Esophagus squamous epithelium (tissue), 5 donors: ENCODE measurements at places on chromosomes 13 and 19.

DNA sequence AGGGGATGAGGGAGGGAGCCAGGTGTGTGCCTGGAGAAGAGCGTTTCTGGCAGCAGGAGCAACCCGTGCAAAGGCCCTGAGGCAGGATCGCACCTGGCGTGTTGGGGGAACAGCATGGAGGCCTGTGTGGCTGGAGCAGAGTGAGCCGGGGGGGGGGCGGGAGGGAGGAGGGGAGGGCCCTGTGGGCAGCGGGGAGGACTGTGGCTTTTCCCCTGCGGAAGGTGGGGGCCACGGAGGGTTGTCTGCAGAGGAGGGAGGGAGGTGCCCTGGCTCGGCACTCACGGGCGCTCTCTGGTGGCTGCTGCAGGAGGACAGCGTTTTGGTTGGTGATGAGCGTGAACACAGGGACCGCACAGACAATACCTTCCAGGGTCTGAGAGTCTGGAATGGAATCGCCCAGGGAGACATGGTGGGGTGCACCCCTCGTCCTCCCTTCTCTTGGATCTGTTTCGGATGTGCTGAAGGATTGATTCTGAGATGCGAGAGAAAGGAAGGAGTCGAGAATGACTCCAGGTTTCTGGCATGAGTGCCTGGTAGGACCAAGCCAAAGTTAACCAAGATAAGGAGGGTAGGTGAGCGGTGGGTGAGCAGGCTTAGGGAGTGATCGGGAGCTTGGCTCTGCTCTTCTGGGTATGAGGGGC, 6.5 kb downstream of the RAB11B start:
- DNase-seq: no peak

DNA sequence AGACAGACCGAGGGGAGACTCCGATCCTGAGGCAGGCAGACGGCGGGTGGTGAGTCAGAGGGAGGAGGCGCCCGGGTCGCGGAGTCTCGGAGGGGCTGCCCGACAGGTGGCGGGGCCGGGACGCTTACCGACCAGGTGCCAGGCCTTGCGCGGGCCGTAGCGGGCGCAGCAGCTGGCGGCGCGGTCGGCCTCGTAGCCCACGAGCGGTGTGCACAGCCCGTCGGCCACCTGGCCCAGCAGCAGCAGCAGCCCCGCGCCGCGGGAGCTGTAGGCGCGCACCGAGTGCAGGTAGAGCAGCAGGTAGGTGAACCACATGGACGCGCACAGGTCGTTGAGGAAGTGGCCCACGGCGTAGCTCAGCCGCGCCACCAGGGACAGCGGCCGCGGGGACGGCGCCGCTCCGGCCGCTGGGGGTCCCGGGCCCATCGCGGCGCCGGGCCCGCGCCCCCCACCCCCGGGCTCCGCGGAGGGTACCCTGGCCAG, 367 bp downstream of the MFSD12 start:
- DNase-seq: no peak

DNA sequence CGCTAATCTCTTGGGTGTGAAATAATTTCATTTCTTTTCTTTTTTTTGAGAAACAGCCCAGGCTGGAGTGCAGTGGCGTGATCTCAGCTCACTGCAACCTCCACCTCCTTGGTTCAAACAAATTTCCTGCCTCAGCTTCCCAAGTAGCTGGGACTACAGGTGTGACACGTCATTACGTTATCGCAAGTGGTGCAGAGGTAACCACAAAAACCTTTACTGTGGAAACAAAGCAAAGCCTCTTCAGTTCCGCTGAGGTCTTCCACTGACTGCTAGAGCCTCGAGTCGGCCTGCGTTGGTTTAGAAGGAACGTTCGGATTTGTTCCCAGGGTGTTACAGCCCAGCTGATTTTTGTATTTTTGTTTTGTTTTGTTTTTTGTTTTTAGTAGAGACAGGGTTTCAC, 2.0 kb upstream of the ZNF784 start:
- DNase-seq: no peak

- DNase-seq: no peak
These were observed 1.0 kb downstream of the HCN2 start for GRCh38 chr19:590750-591098.

DNA sequence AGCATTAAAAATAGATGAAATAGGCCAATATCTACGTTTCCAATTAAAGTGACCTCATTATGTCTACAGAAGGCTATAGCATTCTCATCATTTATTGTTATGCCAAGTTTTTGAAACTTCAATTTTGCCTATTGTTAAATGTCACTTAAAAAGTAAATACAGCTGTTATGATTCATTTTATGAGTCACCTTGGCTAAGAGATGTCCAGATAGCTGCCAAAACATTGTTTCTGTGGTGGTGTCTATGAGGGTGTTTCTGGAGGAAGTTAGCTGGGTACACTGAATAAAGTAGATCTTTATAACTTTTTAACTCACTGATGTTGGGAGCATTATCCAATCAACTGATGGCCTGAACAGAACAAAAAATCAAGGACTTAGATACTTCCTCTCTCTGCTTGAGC, 1209.7 kb upstream of the PCDH9 start:
- DNase-seq: no peak

DNA sequence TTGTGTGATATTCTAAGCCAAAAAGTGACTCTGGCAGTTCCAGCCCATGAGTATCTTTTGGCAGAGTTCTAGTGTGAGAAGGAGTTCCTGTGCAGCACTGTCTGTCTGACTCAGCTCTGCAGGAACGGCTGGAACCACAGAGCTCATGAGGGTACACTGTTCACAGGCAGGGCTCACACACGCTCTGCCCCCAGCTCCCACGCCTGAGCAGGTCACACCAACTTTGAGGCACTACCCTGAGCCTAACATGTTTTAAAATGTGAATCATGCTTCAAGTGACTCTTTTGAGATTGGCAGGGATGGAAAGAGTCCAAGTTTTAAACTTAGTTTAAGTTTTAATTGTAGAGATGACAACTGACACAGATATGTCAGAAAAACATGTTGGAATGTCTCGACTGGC, 1203.3 kb downstream of the UQCRFS1 start:
- DNase-seq: no peak

- no peak for DNase-seq
These were observed 20.3 kb downstream of the ACTN4 start for GRCh38 chr19:38667661-38668171.

- no peak for DNase-seq
These were observed 41.7 kb downstream of the ZNF85 start for GRCh38 chr19:20964798-20965197.

DNA sequence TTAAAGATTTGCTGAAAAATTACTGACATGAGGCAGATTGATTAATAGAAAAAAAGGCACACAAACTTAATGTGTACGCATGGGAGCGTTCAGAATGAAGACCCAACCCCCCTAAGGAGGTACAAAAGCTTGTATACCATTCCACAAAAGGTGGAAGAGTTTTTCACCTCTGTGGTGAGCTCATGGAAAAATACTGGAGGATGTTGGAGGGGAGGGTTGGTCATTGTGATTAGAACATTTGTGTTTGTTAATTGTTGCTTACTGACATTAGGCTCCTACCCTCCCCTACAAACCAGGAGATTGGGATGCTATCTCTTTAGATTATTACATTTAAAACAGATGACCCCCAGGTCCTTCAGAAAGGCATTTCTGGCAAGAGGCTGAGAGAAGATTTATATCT, 1973.3 kb downstream of the OLFM4 start:
- DNase-seq: no peak

- DNase-seq: no peak
These were observed 21.3 kb downstream of the NKPD1 start for GRCh38 chr19:45139286-45140143.

- DNase-seq: no peak
These were observed 21.2 kb downstream of the DNMT1 start for GRCh38 chr19:10173527-10173926.

GRCh38 chr13:44730099-44730498, 154.0 kb upstream of the TSC22D1 start:
- no peak for DNase-seq

DNA sequence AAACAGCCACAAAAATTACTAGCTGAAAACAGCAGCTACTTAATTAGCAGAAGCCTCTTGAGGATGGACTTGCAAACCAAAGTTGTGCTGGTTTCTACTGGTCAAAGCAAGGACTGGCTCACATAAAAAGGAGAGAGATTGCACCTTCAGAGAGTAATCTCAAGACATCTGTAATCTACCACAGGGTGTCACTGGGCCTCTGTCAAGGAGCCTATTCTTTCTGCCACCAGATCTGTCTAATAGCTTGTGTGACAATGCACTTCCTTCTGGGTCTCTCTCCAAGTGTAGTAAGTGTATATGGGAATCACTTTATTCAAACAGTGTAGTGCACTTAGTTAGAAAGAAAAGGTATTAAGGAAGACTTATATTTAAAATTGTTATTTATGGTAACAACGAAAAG, 24.4 kb upstream of the ZNF561 start:
- no peak for DNase-seq

GRCh38 chr19:47560999-47561398, 11.9 kb downstream of the ZNF541 start:
- no peak for DNase-seq

- no peak for DNase-seq
These were observed 460.3 kb downstream of the KCTD12 start for GRCh38 chr13:76425935-76426334.

DNA sequence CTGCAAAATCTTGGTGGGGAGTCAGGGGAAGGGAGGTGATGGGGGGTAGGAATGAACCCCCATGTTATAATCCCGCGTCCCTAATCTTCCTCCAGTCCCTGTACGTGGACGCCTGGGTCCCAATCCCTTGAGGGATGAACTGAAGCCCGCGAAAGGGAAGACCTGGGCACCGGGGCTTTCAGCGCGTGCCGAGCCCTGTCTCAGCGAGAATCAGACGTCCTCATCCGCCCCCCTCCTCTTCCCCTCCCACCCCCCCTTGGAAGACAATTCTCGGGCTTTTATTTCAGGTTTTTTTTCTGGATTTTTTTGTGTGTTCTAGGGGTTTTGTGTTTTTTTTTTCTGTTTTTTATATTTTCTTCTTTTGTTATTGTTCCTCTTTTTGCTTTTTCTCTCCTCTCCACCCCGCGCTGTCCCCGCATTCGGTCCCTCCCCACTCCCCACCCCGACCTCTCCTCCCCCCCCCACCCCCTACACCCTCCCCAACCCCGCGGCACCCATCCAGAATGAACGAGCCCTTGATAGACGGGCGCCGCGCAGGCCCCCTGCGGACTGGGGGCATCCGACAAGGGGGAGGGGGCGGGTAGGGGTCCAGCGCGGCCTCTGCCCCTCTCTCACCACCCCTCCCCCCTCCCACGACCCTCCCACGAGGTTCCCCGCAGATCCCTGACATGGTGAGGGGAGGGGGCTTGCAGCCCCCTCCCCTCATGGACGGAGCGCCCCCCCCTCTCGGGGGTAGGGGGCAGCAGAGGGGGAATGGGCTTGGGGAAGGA, 10.3 kb downstream of the C19orf81 start:
- DNase-seq: no peak

DNA sequence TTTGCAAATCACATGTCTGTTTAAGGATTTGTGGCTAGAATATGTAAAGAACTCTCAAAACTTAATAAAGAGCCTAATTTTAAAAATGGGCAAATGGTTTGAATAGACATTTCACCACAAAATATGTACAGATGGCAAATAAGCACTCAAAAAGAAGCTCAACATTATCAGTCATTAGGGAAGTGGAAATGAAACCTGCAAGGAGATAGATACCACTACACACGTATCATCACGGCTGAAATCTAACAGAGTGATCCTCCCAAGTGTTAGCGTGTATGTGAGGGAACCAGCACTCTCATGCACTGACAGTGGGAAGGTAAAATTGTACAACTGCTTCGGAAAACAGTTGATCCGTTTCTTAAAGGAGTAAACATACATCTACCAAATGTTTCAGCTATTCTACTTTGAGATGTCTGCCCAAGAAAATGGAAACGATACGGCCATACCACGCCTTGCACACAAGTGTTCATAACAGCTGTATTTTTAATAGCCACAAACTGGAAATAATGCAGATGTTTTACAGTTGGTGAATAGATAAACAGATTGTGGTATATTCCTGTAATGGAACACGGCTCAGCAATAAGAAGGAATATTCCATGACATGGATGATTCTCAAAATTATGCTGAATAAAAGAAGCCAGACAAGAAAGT, 14.5 kb downstream of the ARHGEF7 start:
- no peak for DNase-seq

- DNase-seq: no peak
These were observed 5.2 kb upstream of the CEACAM18 start for GRCh38 chr19:51473009-51473707.

GRCh38 chr19:13834244-13835069, 39.2 kb downstream of the ZSWIM4 start:
- no peak for DNase-seq

- DNase-seq: no peak
These were observed 1044.4 kb downstream of the UQCRFS1 start for GRCh38 chr19:28168557-28168956.

DNA sequence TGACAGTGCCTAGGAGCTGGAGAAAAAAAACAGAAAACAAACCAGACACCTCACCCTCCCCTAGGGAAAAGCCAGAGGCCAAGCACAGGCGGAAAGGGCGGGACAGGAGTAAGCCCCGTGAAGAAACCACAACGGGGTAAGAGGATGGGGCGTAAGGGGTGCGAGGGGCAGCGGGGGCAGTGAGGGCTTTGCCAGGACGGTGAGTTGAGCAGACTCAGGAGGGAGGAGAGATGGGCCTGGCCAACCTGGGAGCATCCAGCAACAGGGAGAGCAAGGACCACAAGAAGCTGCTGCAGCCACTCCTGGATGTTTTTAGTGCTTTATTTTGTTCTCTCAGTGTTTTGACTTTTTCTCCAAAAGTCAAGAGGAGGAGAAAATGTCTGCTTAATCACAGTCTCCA, 114.1 kb upstream of the SOX1 start:
- DNase-seq: no peak

- no peak for DNase-seq
These were observed 30.7 kb downstream of the MIPEP start for GRCh38 chr13:23858546-23858945.

GRCh38 chr19:13808856-13809255, 13.6 kb downstream of the ZSWIM4 start:
- no peak for DNase-seq

GRCh38 chr13:43934273-43934672, 54.6 kb downstream of the LACC1 start:
- no peak for DNase-seq

- DNase-seq: no peak
These were observed 99.9 kb upstream of the FAM216B start for GRCh38 chr13:42681326-42682100.

DNA sequence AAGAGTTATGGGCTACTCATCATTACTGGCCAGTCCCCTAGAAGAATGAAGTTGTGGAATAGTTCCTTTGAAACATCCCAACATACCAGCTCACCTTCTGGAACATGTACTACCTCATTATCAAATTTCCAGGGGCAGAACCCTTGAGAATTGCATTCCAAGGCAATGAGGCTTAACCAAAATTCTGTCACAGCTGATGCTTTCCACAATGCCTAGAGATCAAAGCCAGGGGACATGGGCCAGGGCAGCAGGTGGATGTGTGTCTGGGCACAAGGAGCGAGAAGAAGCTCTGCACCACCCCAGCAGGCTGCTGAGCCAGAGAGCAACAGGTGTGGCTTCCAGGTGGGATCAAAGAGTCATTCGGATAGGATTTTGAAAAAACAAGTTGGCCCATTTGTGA, 362.1 kb downstream of the EFNB2 start:
- no peak for DNase-seq

DNA sequence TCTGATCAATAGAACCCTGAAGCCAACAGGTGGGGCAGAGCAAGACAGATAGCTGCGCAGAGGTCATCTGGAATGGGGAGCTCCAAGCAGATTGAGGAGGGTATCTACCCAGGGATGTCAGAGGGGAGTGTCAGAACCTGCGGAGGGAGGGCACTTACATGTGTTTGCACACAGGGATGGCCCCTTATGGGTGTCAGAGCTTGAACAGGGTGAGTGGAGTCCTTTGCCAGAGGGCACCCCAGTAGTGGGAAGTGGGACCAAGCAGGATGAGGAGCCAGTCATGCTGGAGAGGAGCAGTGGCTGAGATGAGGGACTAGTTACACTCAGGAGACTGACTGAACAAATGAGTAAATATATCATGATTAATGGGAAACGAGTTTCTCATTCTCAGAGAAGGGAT, 17.0 kb upstream of the SIGLEC14 start:
- no peak for DNase-seq
